ENCODE measurements at places on chromosomes 12 and 14.

DNA sequence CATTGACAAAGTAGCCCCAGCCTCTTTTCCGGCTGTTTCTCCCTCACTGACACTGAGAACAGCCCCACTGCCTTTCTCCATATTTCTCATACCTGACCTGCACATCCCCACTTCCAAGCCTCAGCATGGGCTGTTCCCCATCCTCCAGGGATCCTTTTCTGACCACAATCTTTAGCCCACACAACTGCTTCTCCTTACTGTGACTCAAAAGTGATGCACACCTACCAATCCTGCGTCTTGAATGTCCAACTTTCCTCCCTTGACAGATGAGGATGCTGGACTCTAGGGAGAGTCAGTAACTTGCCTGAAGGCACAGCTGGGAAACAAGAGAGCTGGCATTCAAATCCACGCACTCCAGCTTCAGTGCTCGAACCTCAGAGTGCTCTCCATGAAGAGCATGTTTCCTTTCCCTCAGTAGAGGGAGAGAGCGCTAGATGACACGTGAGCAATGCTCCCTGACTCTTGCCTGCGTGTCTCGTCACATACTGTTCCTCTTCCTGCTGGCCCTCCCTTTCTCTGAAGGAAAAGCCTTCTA is 75.6 kb downstream of the NTF3 start:
- DNase-seq = no peak

DNA sequence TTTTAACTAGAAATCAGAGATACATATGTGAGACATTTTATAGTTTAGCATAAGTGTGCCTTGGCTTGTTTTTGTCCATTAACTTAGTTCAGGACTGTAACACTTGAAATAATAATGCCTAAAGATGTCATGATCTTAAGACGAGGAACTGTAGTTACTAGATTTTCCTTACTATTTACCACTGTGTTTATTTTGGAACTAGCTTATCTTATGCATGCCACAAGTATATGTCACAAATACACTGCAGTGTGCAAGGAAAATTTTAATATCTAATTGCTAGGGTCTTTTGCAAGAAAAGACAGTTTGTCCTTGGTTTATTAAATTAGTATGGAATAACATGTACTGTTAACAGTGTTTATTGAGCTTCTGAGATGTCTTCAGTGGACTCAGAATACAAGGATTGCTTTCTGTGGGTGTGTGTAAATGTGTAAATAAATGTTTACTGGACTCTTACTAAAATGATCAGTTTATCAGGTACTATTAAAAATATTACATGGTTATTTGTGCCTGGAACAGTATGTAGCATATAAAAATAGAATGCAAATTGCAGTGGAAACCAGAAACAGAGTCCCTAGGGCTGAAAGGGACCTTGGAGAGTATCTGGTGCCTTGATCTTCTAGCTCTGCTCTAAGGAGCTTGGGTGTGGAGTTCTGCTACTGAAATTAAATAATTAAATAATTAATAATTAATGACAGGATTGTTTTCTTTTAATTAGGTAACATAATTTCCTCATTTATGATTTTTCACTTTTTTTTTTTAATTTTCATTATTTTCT is 58.1 kb downstream of the FGD4 start:
- DNase-seq = no peak

DNA sequence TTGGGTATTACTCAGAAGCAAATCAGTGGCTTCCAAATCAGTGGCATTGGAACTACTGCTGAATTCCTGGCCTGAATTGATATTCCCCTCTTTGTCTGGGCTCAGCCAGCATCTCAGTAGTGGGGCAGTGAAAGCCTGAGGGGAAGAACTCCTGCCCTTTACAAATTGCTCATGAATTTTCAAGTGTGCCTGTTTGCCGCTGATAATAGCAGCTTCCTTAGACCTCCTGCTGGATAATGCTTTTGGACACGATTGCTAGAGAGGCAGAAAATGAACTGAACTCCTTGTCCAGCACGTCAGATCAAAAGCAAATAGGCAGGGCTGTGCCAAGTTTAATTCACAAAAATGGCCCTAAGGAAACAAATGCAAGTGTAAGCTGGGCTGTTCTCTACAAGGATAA is 91.3 kb upstream of the GZMB start:
- DNase-seq = no peak

DNA sequence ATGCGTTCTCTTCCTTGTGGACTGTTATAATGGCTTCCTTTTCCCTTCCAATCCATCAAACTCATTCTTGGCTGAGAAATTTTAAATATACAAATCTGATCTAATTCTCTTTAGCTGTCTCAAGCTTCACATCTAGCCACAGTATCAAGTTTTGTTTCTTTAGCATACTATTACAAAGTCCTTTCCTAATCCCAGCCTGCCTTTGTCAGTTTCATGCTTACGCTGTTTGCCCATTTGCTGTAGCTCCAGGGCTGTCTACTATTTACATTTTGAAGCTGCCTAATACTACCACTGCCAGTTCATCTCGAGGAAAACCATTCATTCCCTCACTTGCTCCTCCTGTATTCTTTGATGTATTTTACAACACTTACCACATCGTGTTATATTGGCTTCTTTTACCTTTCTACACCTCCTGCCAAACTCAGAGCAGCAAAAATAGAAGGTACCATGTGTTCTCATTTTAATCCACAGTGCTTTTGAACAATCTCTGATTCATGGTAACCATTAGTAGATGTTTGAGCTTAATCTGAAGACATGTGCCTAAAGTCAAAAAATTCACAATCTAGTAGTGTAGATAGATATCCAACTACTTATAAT is 42.9 kb downstream of the ARID4A start:
- no peak for DNase-seq

DNA sequence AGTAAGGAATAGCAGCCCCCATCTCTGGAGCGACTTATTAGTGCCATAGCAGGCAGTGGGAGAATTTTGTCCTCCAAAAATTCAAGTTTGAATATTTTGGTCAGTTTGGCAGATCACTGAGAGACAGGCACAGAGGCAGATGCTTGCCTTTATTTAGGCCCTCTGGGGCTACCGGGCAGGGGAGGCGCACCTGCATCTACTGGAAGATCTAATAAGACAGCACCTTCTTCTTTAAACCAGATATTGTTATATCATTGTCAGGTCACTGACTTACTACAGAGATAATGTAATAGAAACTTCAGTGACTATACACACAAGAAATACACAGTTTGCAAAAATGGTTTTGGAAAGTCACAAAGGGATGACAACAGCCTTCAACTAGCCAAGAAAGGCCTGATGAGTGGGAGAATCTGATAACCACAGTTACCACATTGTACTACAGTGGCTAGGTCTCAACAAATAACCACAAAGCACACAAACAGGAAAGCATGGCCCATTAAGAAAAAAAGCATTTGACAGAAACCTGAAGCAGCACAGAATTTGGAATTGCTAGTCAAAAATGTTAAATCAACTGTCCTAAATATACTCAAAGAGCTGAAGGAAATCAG is 56.8 kb downstream of the CDK17 start:
- no peak for DNase-seq

DNA sequence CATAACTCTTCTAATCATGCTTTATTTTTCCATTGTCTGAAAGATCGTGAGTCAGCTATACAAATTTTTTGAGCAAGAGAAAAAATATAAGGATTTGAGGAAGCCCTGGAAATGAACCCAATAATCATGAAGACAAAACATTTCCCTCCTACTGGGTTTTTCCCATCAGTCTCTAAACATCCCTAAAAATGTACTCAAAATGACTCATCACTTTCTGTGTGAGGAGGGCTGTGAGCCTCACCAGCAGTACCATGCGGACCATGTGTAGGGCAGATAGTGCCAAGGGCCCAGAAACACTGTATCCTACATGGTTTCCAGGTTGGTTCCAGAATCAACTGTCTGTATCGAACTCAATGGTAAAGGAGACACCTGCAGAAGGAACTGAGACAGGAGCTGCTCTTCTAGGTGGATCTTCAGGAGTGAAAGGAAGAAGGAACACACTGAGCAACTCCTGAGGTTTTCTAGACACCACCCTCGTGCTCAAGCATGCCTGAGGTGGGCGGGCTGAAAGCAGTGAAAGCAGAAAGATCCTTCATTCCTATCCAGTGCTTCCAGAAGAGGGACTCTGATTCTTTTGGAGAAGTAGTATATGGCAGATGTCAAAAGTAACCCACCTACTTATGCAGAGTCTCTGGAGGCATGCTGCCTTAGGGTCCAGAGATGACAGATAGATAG is 48.6 kb upstream of the RHOJ start:
- no peak for DNase-seq

- DNase-seq = no peak
These were observed 2.2 kb upstream of the NFATC4 start for GRCh38 chr14:24365600-24366412.

DNA sequence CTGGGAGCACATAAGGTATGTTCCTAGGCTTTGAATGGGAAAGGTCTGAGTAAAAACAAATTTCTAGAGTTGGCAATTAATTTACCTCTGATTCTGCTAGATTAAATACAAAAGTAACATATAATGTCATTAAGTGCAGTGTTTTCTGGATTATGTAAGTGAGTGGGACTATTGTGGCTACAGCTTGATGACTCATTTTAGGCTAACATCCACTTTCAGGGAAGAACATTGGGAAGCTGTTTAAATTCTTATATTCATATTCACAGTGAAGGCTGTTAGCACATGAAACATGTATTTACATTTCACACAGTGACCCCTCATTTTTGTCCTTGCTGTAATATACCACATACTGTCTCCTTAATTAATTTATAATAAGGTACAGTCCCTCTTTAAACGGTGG is 13.2 kb upstream of the BMAL2 start:
- peak; percentile 23 for DNase-seq

DNA sequence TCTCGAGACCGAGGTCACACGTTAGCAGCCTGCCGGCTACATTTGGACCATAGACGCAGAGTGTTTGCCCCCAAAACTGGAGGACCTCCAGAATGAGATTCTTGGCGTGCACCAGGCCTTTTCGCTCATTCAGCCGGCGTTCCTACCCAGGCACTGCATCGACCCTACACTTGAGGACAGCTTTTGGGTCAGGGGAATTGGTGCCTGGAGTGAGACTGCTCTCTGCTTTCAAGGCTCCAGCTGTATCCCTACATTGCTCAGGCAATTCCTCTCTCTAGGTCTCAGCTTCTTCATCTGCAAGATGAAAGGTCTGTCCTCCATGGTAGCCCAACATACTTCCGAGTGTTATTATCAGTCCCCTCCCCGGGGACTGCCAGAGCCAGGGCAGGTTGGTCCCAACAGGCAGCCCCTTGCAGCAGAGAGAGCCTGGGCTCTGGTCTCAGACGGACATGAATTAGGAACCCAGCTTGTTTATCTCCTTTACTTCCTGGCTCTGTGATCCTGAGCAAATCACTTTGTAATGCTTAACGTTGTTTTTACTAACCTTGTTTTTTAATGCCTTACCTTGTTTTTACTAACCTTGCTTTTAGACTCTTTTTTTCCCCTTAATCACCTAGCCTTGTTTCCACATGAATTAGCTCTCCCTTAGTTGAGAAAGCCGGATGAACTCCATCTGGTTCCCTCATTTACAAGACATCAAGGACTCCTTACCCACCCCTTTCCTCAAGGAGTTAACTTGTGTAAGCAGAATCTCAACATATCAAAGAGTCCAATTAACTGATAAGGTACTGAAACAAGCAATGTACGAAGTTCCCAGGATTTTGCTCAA is 892 bp downstream of the TCHP start:
- no peak for DNase-seq

- DNase-seq = no peak
These were observed 5.7 kb downstream of the ARPC3 start for GRCh38 chr12:110444455-110444854.

- no peak for DNase-seq
These were observed 280.0 kb upstream of the CRY1 start for GRCh38 chr12:107373238-107373809.

GRCh38 chr12:70733385-70733784 is 96.2 kb upstream of the PTPRB start:
- DNase-seq = peak; percentile 7

- DNase-seq = no peak
These were observed 40.1 kb downstream of the ZNF664 start for GRCh38 chr12:124013073-124013472.

- DNase-seq = no peak
These were observed 15.0 kb upstream of the TMEM30B start for GRCh38 chr14:61296151-61296550.

GRCh38 chr12:124753993-124754392 is 109.7 kb downstream of the SCARB1 start:
- DNase-seq = no peak

GRCh38 chr14:93431036-93431670 is 414 bp downstream of the UNC79 start:
- DNase-seq = no peak
